ENCODE measurements at places on chromosomes 1 and 21.
A peak's percentile ranks its signal among the peaks of the same experiment; 100 is the strongest.

DNA sequence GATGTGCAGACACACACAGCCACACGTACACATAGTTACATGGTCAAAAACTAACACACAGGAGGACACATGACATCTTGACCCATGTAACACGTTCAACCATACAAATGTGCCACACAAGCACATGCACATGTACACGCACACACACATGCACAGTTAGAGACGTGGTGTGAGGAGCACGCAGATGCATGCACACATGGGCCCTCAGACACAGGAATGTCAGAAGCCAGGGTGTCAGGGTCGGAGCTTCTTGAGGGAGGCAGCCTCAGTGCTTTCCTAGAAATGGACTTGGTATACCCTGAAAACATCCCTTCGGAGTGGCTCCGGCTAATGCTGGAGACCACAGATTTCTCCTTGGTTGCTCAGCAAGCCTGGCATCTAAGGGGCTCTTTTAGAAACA lies 114.3 kb downstream of the DMRTB1 start:
- DNase-seq = no peak

DNA sequence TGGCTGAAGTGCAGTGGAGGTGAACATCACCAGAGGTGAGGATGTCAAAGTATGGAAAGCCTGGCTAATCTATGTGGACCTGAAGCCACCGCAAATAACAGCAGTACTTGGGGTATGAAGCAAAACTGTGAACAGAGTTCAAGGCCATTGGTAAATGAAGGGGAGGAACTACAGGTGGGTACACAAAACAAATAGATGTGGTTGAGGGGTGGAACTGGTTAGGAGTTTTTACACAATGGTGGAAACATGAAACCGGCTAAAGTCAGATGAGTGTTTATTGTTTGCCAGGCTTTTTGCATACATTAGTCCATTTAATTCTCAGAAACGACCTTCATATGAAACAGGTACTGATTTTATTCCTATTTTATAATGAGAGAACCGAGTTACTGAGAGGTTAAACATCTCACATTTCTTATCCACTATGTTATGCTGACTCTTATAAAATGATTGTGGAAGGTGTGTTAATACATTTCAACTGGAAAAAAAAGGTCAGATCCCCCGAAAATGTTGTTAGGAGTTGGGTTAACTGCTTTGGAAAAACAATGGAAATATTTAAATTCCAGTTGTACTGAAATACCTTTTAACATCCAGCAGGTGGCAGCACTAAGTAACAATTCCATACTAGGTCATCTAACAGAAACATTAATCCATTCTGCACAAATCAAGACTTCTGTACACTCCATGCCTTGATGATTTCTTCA lies 44.3 kb upstream of the GTF2B start:
- DNase-seq = peak; percentile 19

- DNase-seq = peak; percentile 2
Observed at GRCh38 chr1:2494323-2494693, 18.2 kb downstream of the PLCH2 start.

DNA sequence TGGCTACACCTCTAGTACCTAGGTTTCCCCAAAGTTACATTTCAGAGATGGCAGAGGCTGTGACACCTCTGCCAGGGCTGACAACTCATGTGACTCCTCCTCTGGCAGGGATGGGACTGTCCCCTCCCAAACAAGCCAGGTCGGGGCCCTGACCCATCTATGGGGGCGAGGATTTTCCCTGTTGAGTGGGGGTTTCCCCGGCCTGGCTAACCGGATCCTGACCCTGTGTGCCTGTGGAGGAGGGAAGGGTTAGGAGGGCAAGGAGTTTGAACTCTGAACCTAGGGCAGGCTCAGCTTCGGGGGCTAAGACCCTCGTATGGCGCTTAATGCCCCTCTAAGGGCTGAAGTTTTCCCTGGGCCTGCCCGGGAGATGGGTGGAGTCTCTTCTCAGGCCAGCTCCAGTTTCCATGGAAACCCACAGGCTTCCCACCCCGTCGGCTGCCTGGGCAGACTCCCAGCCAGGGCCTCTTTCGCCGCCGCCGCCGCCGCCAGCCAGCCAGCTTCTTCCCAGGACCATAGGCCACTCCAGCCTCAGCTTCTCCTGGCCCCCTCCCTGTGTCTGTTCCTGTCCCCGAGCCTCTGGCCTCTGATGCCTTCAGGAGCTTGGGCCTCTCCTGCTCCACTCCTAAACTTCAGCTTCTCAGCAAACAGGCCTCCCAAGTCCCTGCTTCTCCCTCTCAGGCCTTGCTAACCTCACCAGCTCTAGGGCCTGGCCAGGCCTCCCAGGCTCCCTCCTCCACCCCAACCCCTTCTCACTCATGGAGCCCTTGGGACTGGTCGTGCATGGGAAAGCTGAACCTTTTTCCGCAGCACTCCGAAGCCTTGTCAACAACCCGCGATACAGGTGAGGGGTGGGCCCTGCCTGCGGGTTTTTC lies at the start of gene BTBD19:
TSS of gene BTBD19 (plus strand) at position 461 of the 875 bp plus-strand sequence. CDS start at position 759, 298 bp downstream.
- peak; percentile 84 for DNase-seq

- peak; percentile 70 for DNase-seq
Observed at GRCh38 chr1:30842697-30843354, 65.7 kb downstream of the SDC3 start.

- DNase-seq = no peak
Observed at GRCh38 chr21:34697826-34698225, 29.0 kb downstream of the CLIC6 start.

DNA sequence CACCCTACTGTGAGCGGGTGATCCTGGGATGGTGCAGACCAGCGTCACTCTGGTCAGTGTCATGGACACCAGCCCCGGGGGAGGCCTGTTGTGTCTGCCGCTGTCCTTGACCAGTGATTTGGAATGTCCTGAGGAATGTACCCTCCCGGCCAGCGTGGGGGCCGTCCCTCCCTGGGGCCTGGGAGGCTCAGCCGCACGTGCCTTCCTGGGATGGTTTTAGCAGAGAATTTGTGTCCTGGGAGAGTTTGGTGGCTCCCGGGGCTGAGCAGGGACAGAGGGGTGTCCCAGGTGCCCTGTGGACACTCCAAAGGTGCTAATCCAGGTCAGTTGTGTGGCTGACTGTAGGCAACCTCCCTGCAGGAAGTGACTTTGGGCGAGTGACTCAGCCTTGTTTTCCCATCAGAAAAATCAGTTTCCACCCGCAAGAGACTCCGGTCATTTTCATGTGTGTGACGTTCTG lies 6.2 kb downstream of the ARHGEF16 start:
- peak; percentile 28 for DNase-seq

DNA sequence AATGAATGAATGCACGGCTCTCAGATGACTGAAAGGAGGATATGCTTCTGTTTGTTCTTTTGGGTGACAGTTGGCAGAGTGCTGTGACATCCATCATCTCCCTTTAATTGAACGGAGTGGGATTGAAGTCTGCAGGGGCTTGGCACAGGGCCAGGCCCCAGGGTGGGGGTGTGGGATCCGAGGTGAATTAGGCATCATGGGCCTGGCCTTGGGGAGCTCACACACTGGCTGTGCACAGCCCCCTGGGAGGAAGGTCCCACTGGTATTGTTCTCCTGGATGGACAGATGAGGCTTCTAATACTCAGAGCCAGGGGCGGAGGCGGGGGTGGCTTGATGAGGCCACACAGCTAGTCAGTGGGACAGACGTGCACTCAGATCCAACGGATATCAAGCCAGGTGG lies 19.3 kb downstream of the EPHB2 start:
- DNase-seq = no peak

DNA sequence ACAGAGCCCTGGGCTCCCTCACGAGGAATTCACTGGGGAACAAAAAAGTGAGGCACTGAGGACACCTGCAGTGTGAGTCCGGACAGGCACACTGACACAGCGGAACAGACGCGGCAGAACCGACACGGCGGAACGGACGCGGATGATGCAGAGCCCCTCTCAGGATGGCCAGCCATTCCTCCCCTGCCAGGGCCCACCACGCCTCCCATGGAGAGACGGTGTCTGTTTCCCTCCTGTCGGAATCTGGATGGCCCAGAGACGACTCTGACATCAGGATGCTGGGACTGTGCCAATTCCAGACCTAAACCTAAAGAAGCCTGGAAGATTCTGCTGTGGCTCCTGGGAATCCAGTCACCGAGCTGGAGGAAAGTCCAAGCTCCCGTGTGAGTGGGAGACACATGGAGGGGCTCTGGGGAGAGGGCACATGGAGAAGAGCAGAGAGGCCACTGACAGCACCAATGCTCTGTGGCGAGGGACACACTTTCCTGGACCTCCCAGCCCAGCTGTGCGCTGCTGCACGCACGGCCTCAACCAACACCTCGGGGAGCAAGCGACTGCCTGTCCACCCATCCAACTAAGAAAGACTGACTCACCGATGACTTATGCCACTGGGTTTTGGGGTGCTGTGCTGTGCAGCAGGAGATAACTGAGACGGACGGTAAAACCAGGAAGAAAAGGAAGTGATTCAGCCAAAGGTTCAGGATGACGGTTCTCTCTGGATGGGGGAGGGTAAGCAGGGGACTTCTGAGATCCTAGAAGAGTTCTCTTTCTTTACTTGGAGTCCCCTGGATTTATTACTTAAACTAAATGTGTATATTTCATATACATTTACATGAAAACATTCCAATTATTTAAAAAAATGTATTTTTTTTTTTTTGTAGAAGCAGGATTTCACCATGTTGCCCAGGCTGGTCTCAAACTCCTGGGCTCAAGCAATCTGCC lies 23.3 kb downstream of the ZBTB17 start:
- DNase-seq = peak; percentile 97

DNA sequence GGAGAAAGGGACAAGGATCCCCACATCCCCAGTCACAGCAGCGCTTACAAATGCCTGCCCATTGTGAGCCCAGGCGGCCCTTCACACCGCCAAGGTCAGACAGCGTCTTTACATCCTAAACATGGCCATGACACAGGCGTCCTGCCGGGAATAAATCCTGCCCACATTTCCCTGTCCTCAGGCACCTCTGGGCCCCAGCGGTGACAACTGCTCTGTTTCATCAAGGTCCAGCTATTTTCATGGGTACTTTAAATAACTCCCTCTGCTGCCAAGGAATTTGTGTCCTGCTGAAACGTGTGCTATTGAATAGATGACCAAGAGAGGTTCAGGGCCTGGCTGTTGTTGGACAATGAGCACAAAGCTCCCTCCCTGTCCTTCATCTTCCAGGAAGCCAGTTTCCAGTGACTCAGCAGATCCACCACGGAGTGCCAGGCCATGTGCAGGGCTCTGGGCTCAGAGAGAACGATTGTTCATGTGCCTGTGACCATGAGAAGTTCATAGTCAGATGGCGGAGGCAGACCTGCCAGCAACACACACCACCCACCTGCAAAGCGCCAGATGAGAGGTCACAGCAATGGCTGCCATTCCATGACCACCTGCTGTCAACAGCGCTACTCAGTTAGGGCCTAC lies 195.8 kb downstream of the MATN1 start:
- peak; percentile 4 for DNase-seq

GRCh38 chr1:15286452-15286851 lies 39.4 kb downstream of the FHAD1 start:
- DNase-seq = no peak

- peak; percentile 26 for DNase-seq
Observed at GRCh38 chr1:248841702-248842395, 3.8 kb downstream of the ZNF672 start.

GRCh38 chr1:196980859-196981258 lies 3.5 kb downstream of the CFHR5 start:
- DNase-seq = no peak

GRCh38 chr1:29569971-29570634 lies 333.8 kb downstream of the PTPRU start:
- peak; percentile 99 for DNase-seq

GRCh38 chr1:41394959-41395956 lies 34.0 kb downstream of the FOXO6 start:
- DNase-seq = peak; percentile 12

DNA sequence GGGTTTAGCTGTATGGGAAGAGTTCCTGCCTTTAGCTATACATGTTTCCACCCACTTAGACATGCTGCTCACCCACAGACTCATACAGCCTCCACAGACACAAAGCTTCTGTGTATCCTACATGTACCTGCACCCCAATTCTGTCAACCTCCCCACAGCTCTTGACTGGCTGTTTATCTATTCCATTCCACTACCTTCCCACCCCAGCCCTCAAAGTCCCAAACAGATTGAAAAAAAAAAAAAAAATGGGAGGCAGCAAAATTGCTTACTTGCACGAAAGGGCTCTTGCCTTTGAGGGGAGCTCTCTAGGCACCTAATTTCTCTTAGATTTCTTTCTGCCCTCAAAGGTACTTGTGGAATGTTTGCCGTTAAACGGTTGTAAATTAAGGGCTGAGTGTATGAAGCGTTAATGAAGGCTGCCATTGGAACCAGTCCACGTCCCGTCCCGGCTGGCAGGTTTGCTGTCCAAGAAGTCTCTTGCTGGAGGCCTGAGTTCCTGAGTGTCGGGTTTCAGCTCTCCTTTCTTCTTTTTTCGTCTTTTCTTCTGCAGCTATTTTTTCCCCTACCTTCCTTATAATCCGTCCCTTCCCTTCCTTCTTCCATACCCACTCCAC lies 43.6 kb downstream of the PBX1 start:
- peak; percentile 81 for DNase-seq

DNA sequence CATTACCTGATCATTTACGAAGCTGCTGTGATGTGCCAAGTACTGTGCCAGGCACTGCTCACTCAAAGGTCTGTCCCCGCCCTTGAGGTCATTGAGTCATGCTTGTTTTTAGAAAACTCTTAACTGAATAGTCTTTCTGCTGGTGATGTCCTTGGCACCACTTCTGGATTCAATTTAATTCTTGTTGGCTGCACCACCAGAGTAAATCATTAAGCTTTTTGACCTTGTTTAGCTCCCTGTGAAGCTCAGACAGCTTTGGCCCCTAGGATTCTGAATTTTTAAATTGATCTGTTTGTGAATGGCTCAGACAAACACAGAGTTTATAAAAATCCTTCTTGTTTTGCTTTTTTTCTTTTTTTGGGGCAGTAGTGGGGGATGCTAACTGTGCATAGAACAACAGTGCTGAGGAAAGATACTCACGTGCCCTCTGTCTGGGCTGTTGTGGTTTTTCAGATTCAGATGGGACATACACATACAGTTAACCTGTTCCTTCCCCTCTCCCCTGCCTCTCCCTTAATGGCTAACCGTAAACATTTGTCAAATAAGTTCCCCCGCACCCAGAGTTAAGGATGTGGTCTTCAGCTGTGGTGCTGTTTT lies 67.6 kb downstream of the MTR start:
- no peak for DNase-seq

GRCh38 chr1:12697397-12697796 lies 18.5 kb upstream of the AADACL3 start:
- no peak for DNase-seq

DNA sequence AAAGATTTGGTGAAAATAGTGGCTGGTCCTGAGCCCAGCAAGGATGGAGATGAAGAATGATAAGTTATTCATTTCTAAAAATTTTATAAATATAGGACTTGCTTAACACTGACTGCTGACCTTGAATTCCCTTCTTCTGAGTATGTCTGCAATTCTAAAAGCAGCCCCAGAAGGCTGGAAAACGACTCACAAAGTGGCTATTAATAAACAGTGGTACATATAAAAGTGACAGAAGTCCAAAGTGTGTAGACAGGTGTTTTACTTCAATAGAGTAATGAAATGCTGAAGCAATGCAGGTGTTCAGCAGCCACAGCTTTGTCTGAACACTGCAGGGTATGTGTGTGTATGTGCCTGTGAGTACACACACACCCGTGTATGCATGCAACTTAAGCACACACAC lies 219.0 kb upstream of the NRIP1 start:
- no peak for DNase-seq

All from astrocyte (in vitro differentiated cells and primary cell).